Activated effector memory CD4-positive, alpha-beta T cell treated with Interleukin-2 at 50 U/mL for 16 hours (primary cell): ENCODE measurements at places on chromosomes 1 and 21.
A peak's percentile ranks its signal among the peaks of the same experiment; 100 is the strongest.

- DNase-seq: peak; percentile 29
These were observed at the start of gene SLC6A9 for GRCh38 chr1:44031252-44032169. Gene SLC6A9, minus strand, starts transcription at chr1:44031462. Its CDS starts 7,185 bp downstream, at chr1:44024277.

DNA sequence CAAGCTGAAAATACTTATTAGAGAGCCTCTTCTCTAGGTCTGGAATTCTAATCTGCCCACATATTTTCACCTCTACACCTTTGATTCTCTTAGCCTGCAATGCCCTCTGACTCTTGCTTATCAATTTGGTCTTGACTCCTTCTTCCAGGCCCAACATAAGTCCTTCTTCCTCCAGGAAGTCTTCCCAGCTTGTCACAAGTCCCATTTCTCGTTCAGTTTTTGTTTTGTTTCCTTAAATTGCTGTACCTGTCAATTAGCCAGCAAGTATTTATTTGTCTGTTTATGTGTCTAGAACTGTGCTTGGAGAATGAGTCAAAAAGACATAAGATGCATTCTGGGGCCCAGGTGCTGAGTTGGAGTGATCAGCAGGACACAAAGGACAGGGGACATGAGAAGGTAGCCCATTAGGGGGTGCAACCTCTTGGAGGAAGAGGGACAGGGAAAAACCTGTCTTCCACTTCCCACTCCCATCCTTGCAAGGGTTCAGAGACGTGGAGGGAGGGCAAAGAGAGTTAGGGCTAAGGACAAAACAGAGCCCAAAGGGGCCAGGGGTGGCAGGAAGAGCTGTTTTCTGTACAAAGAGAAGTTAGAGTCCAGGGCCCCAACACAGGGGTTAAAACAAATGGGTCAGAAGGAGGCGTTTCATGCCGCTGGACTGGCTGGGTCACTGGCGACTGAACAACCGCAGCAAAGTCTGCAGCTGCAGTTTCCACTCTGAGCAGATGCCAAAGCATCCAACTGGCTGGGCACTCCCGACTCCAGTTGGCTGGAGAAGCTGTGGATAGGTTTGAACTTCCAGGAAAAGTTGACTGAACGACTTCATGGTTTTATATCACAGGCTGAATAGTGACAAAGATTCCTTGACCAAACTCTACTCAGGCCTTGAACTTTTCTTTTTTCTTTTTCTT lies 10.7 kb upstream of the CNR2 start:
- no peak for DNase-seq

- DNase-seq: no peak
These were observed 3.0 kb downstream of the APP start for GRCh38 chr21:26167593-26167992.

GRCh38 chr21:25757531-25757930 lies 22.8 kb downstream of the GABPA start:
- DNase-seq: no peak

DNA sequence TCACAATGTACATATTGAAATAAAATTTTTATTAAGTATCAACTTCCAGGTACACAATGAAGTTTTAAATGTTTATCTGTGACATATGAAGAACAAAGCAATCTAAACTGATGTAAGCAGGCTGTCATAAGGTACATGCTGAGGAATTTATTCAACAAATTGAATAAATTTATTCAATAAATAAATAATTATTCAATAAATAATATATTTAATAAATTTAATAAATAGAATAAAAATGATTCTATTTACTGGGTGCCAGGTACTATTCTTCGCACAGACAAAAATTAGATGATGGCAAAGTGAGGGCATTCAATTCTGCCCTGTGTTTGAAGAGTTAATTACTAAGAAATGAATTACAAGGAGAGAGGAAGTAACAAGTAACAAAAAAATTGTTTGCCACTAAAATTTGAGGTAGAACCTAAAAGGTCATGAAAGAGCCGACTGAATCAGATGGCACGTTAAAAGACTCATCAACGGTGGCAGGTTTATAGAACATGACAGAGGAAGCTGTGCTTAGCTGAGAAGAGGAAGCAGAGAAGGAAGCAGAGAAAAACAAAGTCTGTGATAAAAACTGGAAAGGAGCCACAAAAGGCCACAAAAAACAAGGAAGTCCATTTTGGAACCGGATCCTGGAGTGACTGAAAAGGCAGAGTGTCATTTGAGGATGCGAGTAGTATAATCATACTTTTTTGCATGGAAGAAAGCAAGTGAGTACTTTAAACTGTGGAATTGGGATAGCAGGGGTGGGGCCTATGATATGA lies 2.2 kb upstream of the USP24 start:
- no peak for DNase-seq

DNA sequence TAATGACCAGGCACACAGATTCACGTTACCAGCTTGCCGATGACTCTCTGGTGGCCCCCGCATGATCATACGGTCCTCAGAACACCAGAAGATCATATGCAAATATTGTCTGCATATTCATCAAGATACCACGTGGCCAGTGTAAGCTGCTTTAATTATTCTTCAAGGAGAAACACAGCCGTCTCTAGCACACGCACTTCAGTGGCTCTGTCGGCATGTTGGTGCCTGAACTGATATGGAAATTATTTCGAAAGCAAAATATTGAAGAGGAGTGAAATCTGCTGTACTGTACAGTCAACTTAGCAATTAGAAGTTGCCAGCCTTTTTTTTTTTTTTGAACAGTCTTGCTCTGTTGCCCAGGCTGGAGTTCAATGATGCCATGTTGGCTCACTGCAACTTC lies 5.9 kb upstream of the KIF26B start:
- no peak for DNase-seq

DNA sequence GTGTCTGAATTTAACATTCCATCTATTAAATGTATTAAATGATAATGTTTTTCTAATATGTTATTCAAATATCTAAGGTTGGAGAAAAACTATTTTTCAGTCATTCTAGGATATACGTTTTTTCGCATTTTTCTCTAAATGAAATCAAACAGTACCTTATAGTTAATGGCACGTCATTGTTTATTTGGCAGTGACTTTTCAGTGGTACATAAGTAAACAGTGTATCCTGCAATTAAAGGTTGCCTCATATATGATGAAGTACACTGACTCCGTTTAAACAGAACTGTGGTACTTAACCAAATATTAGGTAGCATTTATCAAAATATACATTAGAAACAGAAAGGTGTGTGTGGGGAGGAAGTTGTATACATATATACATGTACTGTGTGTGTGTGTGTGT lies 79.2 kb downstream of the EPS15 start:
- no peak for DNase-seq

GRCh38 chr1:212500351-212500750 lies 67.6 kb downstream of the NENF start:
- DNase-seq: no peak

DNA sequence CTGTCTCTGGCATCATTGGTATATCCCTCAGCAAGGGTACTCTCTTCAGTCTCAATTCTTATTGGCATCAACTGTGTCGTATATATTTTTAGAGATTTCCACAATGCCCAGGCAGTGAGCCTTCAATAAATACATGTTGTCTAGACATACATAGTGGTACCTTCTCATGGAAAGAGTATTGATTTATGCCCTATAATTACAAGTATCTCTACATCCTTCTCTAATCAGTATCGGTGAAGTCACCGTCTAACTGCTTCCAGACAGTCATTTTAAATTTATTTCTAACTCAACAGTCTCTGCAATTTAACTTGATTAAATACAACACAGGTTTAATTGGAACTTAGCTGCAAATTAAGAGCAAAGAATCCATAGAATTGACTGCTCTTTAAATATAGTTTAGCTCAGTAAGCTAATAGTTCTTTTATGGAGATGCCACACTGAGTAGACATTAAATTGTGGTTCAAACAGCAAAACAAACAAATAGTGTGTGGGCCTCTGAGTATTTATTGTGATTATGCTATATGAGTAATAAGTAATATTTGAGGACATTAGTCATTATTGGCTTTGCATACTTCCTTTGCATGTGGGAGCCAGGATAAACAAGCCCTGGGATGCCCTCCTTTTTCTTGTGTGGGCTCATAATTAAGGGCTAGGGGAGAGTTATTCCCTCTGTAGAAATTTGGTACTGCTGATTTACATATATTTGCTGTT lies 126.9 kb upstream of the DUSP10 start:
- DNase-seq: no peak

- no peak for DNase-seq
These were observed 1.8 kb upstream of the OR2M4 start for GRCh38 chr1:248229360-248229908.

- no peak for DNase-seq
These were observed 133.4 kb downstream of the CASZ1 start for GRCh38 chr1:10662824-10663677.

- DNase-seq: no peak
These were observed 188.4 kb upstream of the DMRTA2 start for GRCh38 chr1:50611675-50612074.
